SJCRH30 (cell line): ENCODE measurements at places on chromosomes 13 and 19. TPM values are rescaled to one million over a fixed set of nuclear protein-coding genes. Genes with fewer than 3 reads are reported as not detected.

Gene EFNB2
- total RNA-seq, result 18.0 and 19.0 TPM in 2 replicates

Gene MIR17HG
- 43.9 and 55.8 TPM in 2 replicates for total RNA-seq

Gene KLK11
- not detected in 2 replicates for total RNA-seq

Gene CALR3
- total RNA-seq, result not detected in 2 replicates

Gene ZNF180
- total RNA-seq, result 12.3 and 13.9 TPM in 2 replicates

Gene C19orf81
- total RNA-seq, result not detected in 2 replicates

Gene HCST
- not detected in 2 replicates for total RNA-seq

Gene HSD11B1L
- total RNA-seq, result 0.89 and 1.3 TPM in 2 replicates

Gene SIGLECL1
- total RNA-seq, result not detected in 2 replicates

DNA sequence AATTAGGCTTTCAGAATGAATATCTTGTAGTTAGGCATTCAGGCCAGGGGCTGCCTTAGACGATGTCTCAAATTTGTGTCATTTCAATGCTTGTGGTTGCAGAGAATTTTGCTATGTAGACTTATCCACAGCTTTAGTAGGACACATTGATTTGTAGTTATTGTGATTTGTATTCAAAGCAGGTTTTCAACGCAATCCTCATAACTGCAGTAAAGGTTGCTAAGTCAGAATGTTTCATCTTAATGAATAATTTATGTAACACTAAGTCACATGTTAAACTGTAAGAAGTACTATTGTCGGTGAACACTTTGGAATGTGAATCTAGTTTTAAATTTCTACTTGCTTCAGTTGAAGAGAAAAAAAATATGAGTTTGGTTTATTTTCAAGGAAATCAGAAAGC, 1117.2 kb upstream of the SPRY2 start:
- DNase-seq, result no peak

- DNase-seq, result no peak
Observed at GRCh38 chr13:112207129-112207528, 140.2 kb downstream of the SOX1 start.

GRCh38 chr13:31905961-31906360, 125.6 kb upstream of the FRY start:
- no peak for DNase-seq

DNA sequence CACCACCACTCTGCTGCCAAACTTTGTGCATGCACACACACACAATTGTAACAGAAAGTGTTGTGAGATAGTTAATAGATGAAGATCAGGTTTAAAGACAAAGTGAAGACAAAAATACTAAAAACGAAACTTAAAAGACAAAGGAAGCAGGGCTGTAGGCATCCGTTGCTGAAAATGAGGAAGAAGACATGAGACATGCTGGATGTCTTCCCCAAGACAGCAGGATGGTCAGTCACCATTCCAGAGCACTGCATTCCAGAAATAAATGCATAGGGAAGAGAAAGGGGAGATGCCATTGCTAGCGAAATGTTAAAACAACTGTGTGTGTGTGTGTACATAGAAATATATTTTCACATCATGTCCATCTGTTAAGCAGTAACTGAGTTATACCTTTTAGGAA, 520.1 kb downstream of the SUCLA2 start:
- DNase-seq, result no peak

- DNase-seq, result no peak
Observed at GRCh38 chr13:56166864-56167263, 973.9 kb upstream of the PRR20A start.

DNA sequence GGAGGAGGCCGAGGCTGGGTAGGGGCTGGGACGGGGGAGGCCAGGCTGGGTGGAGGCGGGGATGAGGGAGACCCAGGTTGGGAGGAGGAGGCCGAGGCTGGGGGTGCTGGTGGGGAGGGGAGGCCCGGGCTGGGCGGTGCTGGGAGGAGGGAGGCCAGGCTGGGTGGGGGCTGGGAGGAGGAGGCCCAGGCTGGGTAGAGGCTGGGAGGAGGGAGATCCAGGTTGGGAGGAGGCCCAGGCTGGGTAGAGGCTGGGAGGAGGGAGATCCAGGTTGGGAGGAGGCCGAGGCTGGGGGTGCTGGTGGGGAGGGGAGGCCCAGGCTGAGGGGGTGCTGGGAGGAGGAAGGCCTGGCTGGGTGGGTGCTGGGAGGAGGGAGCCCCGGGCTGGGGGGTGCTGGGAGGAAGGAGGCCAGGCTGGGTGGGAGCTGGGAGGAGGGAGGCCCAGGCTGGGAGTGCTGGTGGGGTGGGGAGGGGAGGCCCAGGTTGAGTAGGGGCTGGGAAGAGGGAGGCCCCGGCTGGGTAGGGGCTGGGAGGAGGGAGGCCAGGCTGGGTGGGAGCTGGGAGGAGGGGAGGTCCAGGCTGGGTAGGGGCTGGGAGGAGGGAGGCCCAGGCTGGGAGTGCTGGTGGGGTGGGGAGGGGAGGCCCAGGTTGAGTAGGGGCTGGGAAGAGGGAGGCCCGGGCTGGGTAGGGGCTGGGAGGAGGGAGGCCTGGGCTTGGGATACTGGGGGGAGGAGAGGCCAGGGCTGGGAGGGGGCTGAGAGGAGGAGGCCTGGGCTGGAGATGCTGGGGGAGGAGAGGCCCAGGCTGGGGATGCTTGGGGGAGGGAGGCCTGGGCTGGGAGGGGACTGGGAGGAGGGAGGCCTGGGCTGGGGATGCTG, 10.7 kb downstream of the TPGS1 start:
- no peak for DNase-seq

GRCh38 chr13:25248071-25248470, 39.2 kb downstream of the MTMR6 start:
- no peak for DNase-seq

DNA sequence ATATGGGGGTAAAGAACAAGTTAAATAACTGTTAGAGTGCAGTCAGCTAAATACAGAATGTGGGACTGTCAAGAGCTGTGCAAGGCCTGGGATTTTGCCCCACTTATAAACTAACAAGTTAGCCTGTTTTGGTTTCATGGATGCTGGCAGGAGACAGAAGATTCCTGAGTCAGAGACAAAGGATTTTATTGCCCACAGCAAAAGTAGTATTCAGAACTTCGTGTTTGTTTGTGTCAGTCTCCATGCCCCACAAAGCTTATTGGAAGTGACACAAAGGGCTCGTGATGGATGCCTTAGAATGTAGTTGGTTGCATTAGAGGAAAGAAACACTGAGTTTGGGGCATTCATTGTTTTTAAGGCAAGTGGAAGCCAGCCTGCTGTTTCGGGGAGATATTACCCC, 22.2 kb upstream of the SPRYD7 start:
- no peak for DNase-seq

- no peak for DNase-seq
Observed at GRCh38 chr13:56687131-56687530, 453.6 kb upstream of the PRR20A start.

DNA sequence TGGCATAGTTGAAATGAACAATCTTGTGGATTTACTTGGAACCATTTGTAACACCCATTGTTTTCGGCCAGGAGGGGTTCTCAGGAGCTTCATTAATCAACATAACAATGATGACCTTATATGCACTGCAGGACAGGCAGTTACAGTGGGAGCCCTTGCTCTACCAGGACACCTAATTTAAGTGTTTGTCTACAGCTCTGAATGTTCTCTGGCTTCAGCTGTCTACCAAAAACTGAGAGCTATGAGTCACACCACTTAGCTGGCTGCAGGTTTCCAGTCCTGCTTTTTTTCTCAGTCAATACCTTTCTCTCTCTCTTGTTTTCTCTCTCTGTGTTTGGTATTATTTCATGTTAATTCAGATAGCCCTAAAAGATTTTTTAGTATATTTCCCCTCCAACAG, 105.4 kb upstream of the MBNL2 start:
- peak; percentile 53 for DNase-seq

DNA sequence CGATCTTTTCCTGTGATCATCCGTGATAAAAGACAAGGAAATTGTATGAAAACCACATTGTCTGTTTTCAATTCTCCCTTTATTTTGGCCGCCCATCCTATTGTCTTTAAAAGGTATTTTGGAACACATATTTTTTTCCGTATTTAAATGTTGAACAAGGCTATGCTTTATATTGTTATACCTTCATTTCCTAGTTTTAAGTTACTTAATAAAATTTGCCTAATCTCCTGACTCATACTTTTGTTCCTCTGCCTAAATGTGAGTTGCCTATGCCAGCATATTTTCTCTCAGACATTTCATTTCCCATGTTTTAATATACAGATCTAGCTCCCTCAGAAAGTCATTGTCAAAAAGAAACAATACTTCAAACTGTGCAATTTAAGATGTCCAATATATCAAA, 104.2 kb downstream of the SLITRK6 start:
- DNase-seq, result no peak

DNA sequence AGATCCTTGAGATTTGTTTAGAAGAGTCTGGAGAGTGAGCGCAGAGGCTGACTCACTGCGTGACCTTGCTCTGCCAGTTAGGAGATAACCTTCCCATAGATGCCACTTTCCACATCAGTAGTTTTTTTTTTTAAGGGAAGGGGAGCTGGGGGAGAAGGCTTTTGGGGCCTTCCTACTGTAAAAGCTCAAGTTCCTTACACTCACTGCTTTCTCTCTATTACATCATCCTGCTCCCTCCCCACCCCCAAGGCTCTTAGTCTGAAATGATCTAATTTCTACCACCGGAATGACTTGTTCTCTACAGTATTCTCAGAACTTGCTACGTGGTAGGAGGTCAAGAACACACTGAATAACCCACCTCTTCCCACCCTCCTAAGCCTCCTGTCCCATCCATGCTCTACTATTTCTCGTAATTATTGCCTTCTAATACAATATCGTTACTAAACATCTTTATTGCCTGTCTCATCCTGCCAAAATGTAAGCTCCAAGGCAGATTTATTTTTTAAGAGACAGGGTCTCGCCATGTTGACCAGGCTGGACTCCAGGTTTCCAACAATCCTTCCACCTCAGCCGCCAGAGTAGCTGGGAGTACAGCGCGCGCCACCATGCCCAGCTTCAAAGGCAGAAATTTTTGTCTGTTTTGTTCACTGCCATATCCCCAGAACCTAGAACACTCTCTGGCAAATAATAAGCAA, 1.2 kb downstream of the LONP1 start:
- peak; percentile 38 for DNase-seq

DNA sequence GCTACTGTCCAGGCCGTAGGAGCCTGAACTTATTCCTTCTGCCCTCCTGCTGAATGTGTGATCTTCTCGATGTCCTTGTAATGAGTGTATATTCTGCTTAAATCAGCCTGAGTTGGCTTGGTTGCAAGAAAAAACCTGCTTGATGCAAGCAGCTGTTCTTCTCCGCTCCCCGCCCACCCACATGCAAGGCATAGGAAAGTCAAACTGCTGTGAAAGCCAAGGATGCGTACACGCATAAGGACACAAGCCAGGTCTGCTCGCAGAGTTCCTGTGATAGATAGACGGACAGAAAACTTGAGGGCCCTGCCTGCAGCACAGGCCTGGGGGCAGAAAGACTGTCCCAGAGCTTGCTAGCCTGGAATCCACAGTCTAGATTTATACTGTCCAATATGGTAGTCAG, 101.1 kb downstream of the DNAJC15 start:
- peak; percentile 48 for DNase-seq

- no peak for DNase-seq
Observed at GRCh38 chr13:25902891-25903341, 148.9 kb downstream of the SHISA2 start.

GRCh38 chr19:18719541-18719940, 36.1 kb downstream of the CRTC1 start:
- DNase-seq, result peak; percentile 70

DNA sequence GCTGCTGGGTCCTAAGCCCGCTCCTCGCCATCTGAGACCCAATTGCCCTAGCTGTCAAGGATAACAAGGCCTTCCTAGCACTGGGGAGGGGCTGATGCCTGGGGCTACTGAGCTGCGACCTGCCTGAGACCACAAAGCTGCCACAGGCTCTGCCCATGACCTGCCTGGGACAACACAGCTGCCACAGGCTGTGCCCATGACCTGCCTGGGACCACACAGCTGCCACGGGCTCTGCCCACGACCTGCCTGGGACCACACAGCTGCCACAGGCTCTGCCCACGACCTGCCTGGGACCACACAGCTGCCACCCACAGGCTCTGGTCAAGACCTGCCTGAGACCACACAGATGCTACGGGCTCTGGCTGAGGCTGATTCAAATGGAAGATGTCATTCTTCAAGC, 54.8 kb downstream of the EPS15L1 start:
- DNase-seq, result peak; percentile 37

DNA sequence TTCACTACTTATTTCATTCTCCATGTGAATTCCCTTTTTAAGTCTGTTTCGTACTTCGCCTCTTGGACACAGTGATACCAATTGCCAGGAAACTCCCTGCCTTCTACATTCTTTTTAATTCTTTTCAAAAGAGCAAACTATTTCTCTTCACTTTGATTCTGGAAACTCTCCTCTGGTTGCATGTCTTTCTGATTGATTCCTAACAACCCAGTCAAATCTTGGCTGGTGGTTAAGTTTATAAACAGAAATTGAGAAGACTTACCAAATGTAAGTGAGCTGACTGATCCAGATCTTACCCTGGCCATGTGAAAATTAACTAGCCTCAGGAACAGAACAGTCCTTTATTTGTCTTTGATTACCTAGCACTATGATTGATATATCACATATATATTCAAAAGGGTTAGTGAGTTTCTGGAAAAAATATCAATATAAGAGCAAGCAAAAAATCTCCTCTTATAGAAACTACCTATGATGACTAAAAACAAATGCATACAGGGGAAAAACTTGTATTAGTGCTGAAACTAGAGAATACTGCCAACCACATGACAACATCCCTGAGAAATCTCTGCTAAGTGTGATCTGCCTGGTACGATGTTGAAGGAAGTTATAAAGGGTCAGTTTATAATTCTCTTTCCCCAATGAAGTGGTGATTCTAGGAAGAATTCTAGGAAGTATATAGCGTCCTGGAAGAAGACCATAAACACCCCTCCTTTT, 152.6 kb upstream of the HTR2A start:
- DNase-seq, result no peak

DNA sequence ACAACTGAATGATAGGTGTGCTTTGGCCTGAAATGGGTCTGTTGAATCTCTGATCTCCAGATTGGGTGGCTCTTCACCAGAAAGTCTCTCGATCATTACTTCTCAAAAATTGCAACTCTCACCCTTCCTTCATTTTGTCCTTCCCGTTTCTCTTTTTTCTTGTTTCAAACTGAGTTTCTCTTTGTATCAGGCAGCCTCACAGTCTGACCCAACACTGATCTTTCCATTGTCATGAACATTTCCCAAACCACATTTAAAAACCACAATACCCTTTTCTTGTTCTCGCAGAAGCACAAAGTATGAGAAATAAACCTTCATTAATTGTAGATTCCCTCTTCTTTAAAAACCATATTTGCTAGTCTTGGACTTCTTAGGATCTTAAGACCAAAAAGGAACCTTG, 33.6 kb upstream of the HMGB1 start:
- no peak for DNase-seq

- no peak for DNase-seq
Observed at GRCh38 chr13:74077792-74078191, 56.4 kb downstream of the KLF12 start.

GRCh38 chr19:3665681-3666544, 34.4 kb downstream of the PIP5K1C start:
- peak; percentile 65 for DNase-seq

GRCh38 chr13:105502193-105502592, 1033.3 kb downstream of the EFNB2 start:
- DNase-seq, result no peak

- no peak for DNase-seq
Observed at GRCh38 chr13:46129955-46130618, 25.3 kb upstream of the CPB2 start.

GRCh38 chr13:48125794-48126228, 30.9 kb upstream of the MED4 start:
- DNase-seq, result no peak

GRCh38 chr19:23071147-23071511, 45.7 kb upstream of the ZNF730 start:
- no peak for DNase-seq
